ENCODE measurements at places on chromosomes 11 and 22. TPM values are rescaled to one million over a fixed set of nuclear protein-coding genes. Genes with fewer than 3 reads are reported as not detected.

SMDT1 gene
- polyA plus RNA-seq = 119 TPM

RFPL3 gene
- polyA plus RNA-seq = not detected

ASRGL1 gene
- 3.6 TPM for polyA plus RNA-seq

TCN2 gene
- 6.0 TPM for polyA plus RNA-seq

C11orf16 gene
- polyA plus RNA-seq = not detected

GDPD5 gene
- 33.2 TPM for polyA plus RNA-seq

CEP126 gene
- polyA plus RNA-seq = 2.7 TPM

OR8G1 gene
- 0.07 TPM for polyA plus RNA-seq

POU2AF2 gene
- not detected for polyA plus RNA-seq

MMP1 gene
- polyA plus RNA-seq = 0.25 TPM

NAALAD2 gene
- polyA plus RNA-seq = 3.8 TPM

INPP5J gene
- 1.1 TPM for polyA plus RNA-seq

C11orf86 gene
- polyA plus RNA-seq = not detected

YPEL4 gene
- 0.82 TPM for polyA plus RNA-seq
